ENCODE measurements at places on chromosomes 13 and 19.

DNA sequence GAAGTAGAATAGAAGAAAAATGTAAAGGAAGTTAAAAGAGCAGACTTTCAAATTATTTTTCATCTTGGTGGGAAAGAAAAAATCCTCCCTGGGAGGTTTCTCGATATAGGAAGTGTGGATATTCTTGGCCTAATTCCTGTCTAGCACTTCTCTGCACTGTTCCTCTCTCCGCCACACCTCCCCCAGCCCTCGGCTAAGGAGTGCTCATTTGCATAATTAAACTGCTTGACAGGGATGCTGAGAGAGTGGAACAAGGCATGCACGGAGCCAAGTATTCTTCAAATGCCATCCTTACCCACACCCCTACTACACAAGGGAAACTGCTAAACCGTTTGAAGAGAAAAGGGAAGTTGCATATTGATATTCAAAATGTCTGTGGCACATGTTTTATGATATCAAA lies 511.0 kb upstream of the HTR2A start:
- no peak for DNase-seq

GRCh38 chr19:46298479-46299003 lies 1.7 kb downstream of the HIF3A start:
- no peak for DNase-seq

GRCh38 chr13:67771106-67771505 lies 541.0 kb upstream of the PCDH9 start:
- no peak for DNase-seq

GRCh38 chr13:83780227-83780626 lies 102.0 kb downstream of the SLITRK1 start:
- no peak for DNase-seq

DNA sequence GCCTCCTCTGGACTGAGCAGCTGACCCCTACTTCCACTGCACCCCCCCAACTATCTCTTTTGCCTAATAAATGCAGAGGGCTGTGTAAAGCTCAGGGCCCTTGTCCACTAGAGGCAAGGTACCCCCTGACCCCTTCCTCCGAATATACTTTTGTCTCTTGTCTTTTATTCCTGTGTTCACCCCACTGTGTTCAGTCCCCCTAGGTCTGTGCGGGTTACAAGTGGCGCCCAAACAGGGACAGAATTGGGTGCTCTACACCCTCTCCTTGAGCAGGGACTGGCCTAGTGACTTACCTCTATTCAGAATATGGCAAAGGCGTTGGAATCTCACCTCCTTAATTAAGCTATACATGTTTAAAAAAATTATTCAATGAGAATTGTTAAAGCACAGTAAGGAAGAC lies 15.0 kb downstream of the ZNF350 start:
- peak; percentile 5 for DNase-seq

DNA sequence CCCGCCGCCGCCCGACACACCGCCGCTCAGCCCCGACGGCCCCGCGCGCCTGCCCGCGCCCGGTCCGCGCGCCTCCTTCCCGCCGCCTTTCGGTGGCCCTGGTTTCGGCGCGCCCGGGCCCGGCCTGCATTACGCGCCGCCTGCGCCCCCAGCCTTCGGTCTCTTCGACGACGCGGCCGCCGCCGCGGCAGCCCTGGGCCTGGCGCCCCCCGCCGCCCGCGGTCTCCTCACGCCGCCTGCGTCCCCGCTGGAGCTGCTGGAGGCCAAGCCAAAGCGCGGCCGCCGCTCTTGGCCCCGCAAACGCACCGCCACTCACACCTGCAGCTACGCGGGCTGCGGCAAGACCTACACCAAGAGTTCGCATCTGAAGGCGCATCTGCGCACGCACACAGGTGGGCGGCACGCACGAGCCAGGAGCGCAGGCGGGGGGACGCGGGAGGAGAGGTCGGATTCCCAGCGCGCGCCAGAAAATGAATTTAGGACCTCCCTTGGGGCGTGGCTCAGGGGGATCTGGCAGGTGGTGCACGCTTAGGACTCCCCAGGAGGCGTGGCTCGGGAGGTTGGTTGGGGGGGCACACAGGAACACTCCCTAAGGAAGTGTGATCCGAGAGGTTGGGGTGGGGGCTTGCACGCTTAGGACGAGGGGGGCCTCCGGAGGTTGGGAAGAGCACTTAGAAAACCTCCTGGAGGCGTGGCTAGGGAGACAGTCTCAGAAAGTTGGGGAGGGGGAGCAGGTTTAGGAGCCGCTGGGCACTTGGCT lies 1.2 kb downstream of the KLF2 start:
- DNase-seq: no peak

GRCh38 chr13:62171697-62172096 lies 756.0 kb upstream of the PCDH20 start:
- DNase-seq: no peak

DNA sequence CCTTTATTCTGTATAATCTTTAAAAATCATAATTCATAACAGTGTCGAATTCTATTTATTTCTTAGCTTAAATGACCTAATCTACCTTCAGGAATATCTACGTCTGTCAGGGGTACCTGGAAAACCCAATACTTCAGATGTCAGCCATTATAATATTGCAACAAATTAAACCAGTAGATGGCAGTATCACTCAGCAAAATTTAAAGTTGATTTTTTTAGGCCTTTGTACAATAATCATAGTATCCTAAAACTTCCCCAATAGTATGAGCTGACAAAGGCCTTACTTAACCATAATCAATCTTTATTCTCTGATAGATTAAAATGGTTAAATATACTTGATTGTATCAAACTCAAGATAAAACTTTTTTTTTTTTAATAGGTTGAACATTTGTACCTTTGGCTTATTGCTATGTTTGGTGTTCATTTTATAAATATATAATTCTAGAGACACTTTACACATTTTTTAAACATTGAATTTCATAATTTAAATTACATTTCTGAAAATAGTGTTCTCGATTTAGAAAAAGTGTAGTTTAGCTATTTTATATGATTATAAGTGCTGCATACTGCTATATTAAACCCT lies 830.2 kb upstream of the SPRY2 start:
- DNase-seq: no peak

DNA sequence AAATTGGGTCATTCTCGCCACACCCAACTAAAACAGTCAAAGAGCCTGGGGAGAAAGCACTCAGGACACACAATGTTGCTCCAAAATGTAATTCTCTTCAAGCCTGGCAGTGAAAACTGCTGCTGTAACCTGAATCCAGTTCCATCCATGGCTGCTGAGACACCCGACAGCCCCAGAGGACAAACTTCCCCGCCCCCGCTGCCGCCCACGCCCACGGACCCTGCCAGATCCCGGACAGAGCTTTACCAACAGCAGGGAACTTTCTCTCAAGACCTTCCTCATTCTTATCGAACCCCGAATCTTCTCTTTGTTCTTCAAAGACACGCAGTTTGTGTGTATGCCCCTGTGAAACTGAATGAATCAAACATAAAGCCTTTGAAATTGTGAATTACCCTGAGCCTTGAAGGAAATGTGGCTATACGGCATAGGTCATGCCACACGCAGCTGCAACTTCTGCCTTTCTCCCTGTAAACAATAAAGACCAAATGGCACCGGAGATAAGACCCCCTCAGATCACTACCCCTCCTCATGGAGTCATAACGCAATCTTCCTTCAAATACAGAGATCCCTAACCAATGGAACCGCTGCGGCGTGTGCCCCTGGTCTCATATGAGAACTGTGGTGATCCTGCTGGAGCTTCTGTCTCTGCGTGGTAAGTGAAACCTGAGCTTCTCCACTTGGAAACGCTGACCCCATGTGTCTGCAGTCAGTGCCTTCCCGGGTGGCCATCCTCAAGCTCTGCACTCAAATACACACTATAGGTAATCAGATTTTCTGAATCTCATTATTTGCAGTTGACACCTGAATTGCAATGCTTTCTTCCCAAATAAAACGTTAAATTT lies 4.8 kb upstream of the LAMP1 start:
- DNase-seq: peak; percentile 85

GRCh38 chr13:49238621-49239020 lies 9.1 kb upstream of the CDADC1 start:
- DNase-seq: no peak

DNA sequence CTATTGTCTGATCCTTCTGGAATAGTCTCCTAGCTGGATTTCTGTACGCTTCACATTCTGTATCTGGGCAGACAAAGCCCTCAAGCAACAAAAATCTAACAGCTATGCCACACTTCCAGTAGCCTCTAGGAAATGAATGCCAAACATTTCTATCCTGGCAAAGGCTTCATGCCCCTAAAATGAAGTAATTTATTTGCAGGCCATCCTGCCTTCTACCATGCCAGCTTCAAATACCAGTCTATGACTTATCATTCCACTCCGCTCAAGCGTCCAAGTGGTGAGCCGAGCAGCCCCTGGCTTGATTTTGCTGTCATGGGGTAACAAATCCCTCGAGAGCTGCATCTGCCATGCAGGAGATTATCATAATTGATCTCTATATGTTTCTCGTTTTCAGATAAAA lies 86.9 kb downstream of the LHFPL6 start:
- DNase-seq: no peak

GRCh38 chr13:99545979-99546378 lies 44.7 kb downstream of the TM9SF2 start:
- no peak for DNase-seq

GRCh38 chr13:114017028-114017630 lies 43.3 kb upstream of the C13orf46 start:
- no peak for DNase-seq

DNA sequence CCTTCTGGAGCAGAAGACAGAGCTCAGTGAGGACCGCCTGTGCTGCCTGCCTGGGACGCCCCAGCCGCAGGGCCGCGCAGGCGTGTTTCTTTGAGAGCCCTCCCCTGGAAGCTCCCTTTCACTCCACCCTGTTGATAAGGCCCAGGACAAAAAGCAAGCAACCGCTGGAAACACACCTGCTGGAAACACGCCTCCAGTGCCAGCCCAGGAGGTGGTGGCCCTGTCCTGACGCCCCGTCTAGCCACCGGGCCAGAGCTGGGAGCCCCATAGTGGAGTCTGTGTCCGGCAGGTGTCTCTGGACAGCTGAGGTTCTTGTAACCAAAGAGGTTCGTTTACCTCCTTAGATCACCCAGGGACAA lies 173.8 kb downstream of the KATNAL1 start:
- DNase-seq: no peak

- DNase-seq: no peak
These were observed 3.1 kb downstream of the SLC25A15 start for GRCh38 chr13:40792284-40793051.

DNA sequence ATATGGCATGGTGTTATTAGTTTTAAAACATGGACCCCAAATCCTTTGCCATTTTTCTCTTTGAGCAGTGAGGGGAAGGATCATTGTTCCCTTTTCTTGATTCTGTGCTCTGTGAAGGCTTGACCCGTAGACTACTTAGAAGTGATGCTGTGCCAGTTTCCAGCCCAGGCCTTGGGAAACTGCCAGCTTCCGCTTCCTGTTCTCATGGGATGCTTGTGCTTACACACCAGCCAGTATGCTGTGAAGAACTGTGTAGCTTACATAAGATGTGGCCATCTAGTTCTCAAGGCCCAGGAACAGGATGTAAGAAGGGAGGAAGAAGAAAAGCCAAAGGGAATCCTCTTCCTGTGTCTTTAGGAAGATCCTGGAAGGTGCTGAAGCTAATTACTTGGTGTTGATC lies 180.9 kb downstream of the PCCA start:
- peak; percentile 72 for DNase-seq

- no peak for DNase-seq
These were observed 1556.6 kb upstream of the PRR20A start for GRCh38 chr13:55583953-55584593.

- DNase-seq: peak; percentile 8
These were observed 14.5 kb downstream of the SHISA2 start for GRCh38 chr13:26037302-26037701.

DNA sequence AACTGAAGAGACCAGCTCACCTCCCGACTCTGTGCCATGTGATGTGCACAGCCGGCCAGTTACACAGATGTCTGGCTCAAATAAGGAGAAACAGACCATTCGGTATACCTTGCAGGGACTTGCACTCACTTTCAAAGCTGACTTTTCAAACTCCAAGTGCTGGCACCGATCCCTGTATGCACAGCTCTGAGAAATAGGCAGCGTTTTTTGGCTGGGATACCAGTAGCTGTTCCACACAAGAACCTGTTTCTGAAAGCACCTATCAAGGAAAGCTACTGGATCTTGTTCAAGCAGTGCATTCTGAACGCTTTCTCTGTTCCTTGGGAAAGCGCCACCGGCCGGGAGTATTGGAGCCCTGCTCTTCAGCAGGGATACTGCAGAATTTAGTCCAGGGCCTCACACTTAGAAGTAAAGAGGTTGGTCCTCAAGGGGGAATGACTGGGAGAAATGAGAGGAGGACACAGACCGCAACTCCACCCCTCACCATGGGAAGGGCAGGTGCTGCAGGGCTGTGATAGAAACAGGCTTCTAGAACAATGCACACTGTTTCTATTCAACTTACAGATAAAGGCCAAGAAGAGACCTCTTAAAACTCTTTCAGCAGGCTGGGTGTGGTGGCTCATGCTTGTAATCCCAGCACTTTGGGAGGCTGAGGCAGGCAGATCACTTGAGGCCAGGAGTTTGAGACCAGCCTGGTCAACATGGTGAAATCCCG lies 53.6 kb upstream of the PABPC3 start:
- no peak for DNase-seq

GRCh38 chr13:97028441-97029299 lies 34.4 kb upstream of the OXGR1 start:
- DNase-seq: peak; percentile 76

DNA sequence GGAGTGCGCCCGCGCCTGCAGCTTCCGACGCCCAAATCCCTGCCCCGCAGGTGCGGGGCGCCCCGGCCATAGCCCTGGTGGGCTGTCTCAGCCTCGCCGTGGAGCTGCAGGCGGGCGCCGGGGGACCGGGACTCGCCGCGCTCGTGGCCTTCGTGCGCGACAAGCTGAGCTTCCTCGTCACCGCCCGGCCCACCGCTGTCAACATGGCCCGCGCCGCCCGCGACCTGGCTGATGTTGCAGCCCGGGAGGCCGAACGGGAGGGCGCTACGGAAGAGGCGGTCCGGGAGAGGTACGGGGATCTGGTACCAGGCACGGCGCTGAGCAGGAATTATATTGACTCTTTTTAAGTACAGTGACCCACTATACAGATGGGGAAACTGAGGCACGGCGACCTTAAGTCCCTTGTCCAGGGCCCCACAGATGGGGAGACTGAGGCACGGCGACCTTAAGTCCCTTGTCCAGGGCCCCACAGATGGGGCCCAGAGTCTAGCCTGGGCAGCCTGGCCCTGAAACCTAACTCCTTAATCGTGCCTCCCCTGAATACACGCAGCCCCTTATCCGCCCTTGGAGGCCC lies 586 bp downstream of the MRI1 start:
- peak; percentile 47 for DNase-seq
